LHCN-M2 (cell line): ENCODE measurements at places on chromosomes 12 and 14.
A peak's percentile ranks its signal among the peaks of the same experiment; 100 is the strongest.

GRCh38 chr14:61399365-61399764 is 78.0 kb downstream of the PRKCH start:
- DNase-seq: no peak

DNA sequence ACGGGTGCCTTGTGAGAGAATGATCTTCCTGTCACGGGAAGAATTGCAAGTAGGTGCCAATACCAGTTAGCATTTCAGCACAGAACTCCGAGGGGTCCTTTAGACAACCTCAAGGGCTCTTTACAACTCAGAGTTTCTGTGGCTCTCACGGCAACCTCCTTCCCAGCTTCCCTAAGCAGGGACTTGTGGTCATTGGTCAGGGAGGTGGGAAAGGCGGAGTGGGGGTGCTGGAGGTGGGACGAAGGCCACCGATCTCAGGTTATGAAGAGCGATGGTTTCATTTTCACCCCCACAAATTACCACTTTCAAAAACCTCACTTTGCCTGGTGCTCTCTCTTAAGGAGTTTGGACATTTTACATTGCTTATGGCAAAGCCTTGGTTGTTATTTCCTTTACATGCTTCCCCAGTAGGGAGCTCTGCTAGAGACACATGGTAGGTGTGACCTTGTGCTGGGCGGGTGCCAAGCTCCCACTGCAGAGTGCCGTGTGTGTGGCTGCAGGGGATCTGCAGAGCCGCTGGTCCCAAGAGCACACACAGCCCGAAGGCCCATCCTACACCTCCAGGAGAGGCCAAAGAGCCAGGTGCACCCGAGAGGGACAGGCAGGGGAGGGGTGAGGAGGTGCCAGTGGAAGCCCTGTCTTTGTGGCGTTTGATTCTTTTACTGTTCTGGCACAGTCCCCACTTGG is 21.4 kb downstream of the BCL2L14 start:
- DNase-seq: no peak

DNA sequence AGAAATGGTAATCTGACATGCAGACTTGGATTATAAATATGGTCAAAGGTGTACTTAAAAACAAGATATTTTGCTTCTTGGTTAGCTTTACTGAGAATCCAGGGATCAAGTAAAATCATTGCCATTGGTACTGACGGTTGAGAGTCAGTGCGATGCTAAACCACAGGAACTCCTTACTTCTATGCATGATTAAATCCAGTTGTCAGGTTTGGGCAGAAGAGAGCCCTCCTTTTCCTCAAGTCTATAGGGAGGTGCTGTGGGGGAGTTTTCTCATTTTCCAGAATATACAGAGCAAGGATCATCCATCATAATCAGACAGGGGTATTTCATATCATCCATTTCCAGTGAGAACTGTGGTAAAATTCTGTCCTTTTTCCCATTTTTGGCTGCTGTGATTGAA is 839.1 kb downstream of the NRXN3 start:
- no peak for DNase-seq

- no peak for DNase-seq
Observed at GRCh38 chr14:37579274-37579673, 15.8 kb downstream of the FOXA1 start.

GRCh38 chr12:33876618-33877017 is 145.7 kb upstream of the ALG10 start:
- peak; percentile 19 for DNase-seq

DNA sequence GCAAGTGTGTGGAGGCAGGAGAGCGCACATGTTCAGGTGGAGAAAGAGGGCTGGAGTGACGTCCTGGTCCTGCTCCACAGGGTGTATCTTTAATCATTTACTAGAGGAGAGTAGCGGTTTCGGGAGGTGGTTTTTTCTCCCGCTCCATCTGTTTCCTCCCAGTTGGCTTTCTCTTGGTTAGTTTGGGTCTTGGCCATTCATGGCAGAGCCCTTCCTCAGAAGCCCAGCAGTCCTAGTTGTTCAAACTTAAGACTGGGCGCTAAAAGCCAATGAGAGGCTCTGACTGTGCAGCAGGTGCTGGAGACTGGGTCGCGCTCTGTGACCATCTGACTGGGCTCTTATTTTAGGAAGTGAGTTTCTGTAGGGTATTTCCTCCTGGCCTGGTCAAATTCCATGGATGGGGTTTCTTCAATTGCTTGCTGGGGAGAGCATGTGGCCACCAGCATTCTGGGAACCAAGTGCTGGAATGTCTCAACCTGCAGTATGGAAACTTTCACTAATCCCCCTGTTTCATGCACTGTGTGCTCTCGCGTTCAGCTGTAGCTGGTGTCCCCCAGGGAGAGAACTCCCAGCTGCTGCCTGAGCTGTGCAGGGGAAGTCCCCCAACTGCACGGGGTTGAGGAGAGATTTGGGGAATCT is 27.4 kb upstream of the TSPAN9 start:
- DNase-seq: peak; percentile 61

DNA sequence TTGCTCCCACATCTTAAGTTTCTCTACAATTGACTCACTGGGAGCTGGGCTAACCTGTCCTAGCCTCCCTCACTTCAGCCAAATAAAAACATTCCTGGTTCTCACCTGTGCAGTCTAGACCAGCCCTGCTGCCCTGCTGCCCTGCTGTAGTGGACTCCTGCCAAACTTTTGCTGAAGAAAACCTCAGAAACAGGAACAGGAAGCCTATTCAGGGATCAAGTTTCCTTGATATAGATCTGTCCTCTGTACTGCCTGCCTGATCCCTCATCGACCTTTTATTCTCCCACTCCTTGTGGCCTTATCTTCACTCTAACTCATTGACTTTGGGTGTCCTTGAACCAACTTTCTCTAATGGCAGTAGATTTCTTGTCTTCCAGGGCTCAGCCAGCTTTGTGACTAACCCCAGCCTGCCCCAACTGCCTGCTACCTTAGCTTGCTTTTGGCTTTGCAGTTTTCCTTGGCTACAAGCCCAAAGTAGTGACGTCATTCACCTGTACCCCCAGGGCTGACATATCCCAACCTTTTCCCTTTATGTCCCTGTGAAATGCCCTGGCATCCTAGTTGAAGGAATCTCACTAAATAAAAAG is 234.8 kb downstream of the DUSP6 start:
- peak; percentile 29 for DNase-seq

- DNase-seq: no peak
Observed at GRCh38 chr12:124150168-124150567, 144.7 kb upstream of the RFLNA start.

DNA sequence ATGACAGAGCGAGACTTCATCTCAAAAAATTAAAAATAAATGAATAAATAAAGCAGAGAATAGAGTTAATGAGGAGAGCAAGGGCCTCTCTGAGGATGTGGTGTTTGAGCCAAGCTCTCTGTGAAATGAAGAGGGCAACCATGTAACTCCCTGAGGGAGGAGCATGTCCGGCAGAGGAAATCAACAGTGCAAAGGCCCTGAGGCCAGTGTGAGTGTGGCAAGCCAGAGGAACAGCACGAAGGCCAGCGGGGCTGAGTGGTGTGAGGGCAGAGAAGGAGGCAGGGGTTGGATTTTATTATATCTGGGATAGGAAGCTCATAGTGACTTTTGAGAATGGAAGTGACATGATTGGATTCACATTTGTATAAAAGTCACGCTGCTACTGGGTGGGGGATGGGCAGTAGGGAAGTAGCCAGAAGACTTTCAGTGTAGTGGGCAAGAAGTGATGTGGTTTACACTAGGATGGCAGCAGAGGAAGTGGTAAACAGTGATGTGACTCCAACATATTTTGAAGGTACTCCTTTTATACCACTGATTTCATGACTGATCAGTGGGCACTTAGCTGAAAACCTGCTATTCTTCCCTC is 10.3 kb upstream of the LRP1-AS start:
- DNase-seq: no peak

DNA sequence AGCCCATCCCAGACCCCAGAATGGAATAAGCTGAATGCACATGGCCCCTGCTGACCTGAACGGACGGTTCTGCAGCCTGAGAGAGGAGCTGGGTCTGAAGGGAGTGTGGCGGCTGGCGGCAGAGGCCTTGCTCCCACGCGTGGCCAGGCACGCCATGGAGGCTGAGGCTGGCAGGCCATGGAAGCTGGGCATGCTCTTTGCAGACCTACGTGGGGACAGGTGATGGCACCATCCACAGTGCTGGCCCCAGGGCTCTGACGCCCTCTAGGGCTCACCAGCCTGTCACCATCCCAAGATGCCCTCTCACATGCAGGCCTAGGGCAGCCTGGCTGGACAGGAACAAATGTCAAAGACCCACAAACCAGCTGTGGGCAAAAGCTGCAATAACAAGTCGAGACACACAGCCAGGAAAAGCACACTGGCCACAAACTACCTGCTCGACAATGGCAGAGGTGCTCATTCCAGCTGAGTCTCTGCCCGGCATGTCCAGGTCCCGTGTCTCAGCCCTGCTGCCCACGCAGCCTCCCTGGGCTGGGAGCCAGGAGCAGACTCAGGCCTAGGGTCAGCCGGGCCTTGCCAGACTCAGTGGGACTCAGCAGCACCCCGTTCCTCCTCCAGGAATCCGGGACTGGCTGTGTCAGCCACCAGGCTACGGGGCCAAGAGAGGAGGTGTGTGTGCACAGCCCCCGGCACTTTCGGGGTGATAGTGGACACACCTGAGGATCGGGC is 19.7 kb downstream of the BTBD6 start:
- no peak for DNase-seq

DNA sequence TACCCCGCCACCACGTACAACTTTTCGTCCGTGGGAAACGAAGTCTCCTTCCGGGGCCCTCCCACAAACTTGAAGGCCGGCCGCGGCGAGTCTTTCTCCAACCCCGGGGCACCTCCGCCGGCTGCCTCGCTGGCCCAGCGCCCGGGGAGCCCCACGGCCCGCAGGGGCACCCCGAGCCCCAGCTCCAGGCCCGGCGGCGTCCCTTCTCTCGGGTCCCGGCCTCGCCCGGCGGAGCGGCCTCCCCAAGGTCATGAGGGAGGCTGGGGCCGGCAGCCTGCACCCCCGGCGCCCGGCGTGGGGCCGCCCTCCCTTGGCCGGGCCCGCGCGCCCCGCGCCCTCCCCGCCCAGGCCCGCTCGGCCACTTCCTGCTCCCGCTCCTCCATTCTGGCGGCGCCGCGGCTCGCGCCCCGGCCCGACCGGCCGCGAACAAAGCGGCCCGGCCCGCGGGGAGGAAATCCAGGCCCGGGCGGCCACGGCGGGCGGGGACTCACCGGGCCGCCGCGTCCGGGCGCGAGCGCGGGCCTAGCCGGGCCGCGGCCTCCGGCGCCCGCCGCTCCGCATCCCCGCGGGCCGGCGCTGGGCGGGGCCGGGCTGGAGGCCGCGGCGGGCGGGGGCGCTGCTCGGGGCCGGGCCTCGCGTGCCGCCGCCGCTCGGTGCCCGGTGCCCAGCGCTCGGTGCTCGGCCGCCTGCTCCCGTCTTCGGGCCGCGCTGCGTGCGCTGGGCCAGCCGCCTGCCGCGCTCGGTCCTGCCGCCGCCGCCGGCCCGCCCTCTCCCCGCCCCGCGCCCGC is at the start of gene AKT1:
AKT1 (minus strand) TSS at position 756 of the 788 bp plus-strand sequence. CDS start 3,105 bp downstream, outside the sequence.
- DNase-seq: no peak

GRCh38 chr12:15200641-15201040 is 20.6 kb downstream of the RERG start:
- no peak for DNase-seq

- DNase-seq: no peak
Observed at GRCh38 chr14:78593949-78594348, 423.8 kb downstream of the NRXN3 start.

DNA sequence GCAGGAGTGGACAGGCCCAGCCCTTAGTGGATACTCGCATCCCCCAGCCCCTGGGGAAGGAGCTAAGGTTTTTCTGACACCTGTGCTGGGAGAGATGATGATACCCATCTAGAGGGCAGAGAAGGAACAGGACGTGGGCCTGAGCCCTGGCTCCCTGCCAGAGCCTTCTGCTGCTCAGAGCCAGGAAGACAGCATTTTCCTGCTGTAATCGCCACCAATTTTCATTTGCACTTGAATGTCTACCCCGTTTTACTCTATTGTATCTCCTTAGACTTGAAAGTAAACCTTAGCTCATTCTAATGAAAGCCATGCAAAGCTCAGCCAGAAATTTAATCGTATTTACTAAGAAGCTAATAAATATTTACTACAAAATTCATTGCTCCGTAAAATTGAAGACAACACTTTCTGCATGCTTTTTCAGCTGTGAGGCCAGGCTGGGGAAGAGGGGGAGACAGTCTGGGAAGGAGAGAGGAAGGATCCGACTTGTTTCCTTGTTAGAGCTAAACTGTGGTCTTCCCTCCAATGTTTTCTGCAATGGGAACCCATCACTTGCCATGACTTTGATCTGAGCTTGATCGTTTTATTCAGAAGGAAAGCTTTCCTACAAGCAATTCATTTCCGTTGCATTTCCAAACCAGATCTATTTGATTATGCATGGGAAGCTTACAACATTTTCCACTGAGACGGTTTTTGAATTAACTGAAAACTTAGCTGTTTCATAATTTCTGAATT is 17.6 kb upstream of the TRAF3 start:
- no peak for DNase-seq

DNA sequence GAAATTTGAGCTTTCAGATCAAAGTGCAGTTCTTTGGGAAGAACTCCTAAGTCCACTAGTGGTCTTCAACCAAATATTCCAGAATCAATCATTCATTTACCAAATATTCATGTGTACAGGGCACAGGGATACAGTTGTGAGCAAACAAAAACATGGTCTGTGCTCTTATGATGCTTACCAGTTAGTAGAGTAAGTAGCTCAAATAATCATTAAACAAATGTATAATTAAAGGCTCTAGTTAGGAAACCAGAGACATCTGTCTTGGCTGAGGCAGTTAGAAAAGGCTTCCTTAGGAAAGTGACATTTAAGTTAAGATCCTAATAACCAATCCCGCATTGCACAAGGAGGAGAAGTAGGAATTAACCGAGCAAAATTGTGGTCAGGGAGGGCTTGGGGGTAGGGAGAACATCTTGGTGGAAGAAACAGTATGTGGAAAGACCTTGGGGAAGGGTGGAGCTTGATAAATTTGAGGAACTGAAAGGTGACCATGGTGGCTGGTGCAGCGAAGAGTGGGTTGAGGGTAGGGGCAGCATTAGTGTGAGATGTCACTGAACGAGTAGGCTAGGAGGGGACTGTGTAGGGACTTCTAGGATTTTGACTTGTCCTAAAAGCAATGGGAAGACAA is 40.0 kb downstream of the PEBP1 start:
- DNase-seq: no peak

DNA sequence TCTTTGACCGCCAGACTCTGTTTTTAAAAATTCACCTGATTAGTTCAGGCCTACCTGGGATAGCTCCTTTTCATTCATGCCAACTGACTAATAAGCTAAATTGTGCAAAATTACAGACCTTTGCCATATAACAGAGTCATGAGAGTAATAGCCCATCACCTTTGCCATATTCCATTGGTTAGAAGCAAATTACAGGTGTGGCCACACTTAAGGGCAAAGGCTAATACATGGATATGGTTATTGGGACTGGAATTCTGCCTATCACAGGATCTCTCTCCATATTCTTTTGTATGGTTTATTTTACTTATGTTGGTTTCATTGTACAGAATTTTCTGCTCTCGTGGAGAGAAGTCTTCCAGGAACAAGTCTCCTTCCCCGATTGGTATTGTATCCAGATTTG is 115.2 kb downstream of the EGLN3 start:
- DNase-seq: no peak

- peak; percentile 36 for DNase-seq
Observed at GRCh38 chr14:77603654-77604255, 12.7 kb downstream of the SPTLC2 start.

- no peak for DNase-seq
Observed at GRCh38 chr12:99769396-99769980, 121.9 kb downstream of the GARIN6 start.
